IMR-90 (cell line): ENCODE measurements at places on chromosomes 16 and 17.

- DNase-seq: no peak
Measured at GRCh38 chr17:15912416-15912955, 32.4 kb upstream of the ADORA2B start.

DNA sequence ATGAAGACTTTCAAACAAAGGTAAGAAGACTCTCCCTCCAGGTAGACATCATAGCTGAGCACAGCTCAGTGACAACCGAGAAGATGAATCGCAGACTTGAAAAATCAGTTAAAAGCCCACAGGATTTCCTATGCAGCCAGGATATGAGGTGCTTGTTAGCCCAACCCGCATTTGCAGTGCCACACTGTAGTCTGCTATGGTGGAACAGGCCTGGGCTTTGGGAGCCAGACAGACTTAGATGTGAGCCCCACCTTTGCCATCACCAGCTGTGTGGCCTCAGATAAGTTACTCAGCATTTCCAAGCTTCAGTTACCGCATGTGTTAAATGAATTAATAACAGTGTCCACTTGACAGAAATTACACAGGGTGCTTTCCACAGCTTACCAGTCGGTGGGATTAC is 204.4 kb upstream of the HS3ST3A1 start:
- no peak for DNase-seq

- DNase-seq: no peak
Measured at GRCh38 chr16:21713549-21714368, 50.0 kb downstream of the OTOA start.

GRCh38 chr16:69781118-69781517 is 19.0 kb downstream of the WWP2 start:
- no peak for DNase-seq

DNA sequence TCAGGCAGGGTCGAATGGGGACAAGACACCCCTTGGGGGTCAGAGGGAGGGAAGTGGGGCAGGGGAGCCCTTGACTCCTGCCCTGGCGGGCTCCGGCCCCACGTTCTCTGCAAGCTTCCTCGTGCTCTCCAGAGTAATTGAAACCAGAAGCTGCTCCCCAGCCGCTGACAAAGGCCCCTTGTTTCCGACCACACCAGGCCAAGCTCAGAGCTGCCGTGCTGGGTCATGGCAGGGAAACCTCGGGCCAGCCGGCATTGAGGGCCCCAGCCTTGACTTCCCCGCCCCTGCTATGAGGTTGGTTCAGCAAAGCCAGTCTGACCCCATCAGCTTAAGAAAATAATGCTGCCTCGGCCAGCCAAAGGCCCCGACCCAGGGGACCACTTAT is 43.3 kb downstream of the TIMM22 start:
- no peak for DNase-seq

GRCh38 chr16:88007321-88007731 is 56.1 kb downstream of the BANP start:
- DNase-seq: no peak

- DNase-seq: no peak
Measured at GRCh38 chr17:2564877-2565276, 28.6 kb upstream of the PAFAH1B1 start.

DNA sequence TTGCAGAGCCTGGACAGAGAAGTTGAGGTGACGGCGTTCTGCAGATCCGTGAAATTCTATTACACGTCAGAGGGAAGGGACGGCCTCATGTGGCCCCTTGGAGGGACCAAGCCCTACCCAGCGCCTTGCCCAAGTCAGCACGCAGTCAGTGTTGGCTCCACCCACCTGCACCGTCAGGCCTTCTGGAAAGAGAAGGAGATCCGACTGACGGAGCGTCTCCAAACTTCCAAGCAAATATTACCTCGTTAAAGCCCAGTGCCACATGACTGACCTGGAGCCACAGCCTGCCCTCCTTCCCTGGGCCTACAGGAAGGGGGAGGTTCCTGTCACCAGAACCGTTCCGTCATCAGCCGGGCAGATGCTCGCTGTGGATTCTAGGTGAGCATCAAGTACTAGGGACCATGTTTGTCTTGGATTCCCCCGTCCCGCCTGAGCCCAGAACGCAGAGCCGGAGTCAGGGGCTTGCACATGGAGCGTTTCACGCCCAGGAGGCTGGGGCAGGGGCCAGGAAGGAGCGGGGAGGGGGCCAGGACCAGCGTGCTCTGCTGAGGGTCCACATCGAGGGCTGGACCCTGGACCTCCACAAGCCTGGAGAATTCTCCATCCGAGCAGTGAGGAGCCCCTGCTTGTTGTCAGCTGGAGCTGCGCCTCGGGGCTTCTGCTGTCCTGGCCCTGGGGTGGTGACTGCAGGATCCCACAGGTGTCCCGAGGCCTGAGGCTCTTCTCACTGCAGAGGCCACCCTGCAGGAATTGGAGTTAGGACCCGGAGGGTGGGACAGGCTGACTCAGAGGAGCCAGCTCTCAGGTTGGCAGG is 22.6 kb upstream of the METRNL start:
- no peak for DNase-seq

GRCh38 chr17:62641951-62642350 is 14.5 kb downstream of the MRC2 start:
- DNase-seq: no peak

- no peak for DNase-seq
Measured at GRCh38 chr17:42498828-42499227, 37.2 kb upstream of the NAGLU start.

- DNase-seq: no peak
Measured at GRCh38 chr17:57676543-57676942, 68.6 kb downstream of the CCDC182 start.

- DNase-seq: no peak
Measured at GRCh38 chr16:3863587-3863986, 16.9 kb downstream of the CREBBP start.

DNA sequence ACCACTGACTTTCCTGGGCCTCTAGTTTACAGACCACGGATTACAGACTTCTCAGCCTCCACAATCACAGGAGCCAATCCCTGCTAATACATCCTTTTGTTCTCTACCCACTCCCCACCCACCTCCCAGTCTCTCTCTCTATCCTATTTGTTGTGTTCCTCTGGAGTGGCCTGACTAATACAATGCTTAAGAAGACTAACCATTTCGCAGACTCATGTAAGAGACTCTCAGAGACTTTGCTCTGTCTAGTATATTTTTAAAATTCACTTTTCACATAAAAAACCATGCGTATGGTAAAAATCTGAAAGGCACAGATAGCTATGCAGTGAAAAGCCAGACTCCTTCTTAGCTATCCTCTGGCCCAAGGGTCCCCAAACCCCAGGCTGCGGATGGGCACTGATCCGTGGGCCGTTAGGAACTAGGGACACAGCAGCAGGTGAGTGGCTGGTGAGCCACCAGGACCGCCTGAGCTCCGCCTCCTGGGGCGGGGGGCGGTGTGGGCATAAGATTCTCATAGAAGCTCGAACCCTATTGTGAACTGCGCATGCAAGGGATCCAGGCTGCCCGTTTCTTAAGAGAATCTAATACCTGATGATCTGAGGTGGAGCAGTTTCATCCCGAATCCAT is 7.6 kb downstream of the PIK3R6 start:
- no peak for DNase-seq

DNA sequence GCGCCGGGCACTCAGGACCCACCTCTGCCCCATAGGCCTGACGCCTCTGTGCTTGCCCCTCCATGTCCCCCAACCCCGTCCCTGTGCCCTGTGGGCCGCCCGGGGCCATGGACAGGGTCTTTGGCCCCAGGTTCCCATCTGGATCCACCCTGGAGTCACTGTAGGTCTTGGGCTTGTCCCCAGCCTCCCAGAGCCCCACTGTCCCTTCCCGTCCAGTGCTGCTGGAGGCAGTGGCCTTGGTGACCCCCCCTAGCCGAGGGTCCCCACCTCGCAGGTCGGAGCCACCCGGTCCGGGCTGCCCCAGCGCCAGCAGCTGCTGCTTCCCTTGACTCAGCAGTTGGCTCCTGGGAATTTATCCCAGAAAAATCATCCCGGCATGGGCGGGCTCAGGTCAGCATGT is 49.3 kb downstream of the ZFPM1 start:
- DNase-seq: no peak

- no peak for DNase-seq
Measured at GRCh38 chr16:69934751-69935150, 16.4 kb upstream of the CLEC18A start.

DNA sequence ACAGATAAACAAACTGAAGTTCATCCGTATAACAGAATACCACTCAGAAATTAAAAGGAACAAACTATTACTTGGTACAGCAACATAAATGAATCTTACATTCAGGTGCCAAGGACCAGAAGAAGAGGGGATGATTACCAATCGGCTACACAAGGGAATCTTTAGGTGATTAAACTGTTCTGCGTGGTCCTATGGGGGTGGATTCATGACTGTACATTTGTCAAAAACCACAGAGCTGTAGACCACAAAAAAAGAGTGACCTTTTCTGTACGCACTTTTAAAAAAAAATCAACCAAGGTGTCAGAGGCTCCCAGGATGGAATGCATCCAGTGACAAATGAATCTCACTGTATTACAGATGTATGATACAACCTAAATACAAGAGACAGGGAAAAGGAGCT is 110.8 kb downstream of the CDYL2 start:
- peak; percentile 1 for DNase-seq

DNA sequence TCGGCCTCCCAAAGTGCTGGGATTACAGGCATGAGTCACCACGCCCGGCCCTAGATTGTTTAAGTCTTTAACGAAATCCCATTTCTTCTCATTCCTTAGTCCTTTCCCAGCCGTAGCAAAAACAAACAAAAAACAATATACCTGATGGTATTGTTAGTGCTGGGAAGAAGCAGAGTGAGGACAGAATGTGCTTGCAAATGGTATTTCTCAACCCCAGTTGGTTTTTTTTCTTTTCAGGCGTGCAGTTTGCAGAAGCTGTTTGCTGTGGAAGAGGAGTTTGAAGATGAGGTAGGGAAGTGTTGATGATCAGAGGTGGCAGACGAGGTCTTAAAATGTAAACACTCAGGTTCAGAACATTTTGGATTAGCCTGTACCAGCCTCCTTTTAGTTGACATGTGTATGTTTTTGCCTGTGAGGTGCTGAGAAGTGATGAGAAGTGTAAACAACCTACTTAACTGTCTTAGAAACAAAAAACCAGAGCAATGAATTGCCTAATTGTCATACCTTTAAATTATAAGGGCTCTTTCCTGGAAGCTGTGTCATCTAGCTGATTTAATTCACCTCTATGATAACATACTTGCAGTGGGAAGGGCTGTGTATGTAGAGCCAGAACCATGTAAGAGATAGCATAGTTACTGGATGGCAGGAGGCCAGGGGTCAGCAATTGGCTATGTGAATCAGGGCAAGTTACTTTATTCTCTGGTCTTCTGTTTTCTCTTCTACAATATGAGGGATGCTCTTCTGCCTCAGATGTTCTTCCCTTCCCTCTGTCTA is 3.4 kb downstream of the HROB start:
- DNase-seq: peak; percentile 71

DNA sequence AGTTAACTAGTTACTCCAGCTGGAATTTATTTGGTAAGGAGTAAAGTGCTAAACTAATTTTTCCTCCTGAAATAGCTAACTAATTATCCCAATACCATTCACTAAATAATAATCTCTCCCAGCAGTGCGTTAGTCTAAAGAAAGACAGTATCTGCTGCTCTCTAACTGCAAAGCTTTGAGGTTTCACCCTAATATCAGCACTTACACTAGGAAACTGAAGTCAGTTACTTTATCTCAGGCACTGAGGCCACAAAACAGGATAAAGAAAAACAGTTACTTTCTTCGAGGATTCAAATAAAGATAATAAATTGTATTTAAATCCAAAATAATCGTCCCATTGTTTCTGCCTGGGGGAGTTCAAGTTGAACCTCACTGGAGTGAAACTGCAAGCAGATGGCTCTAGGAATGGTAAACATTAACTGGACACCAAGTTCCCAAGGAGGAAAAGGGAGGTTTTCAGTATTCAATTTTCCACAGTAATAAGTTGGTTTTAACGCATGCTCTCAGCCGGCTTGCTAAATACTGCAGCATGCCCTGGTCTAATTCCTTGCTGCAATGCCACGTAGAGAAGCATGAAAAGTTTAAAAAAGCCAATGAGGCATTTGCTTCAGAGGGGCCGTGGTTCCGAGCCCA is 20.0 kb upstream of the FOXJ1 start:
- DNase-seq: no peak

DNA sequence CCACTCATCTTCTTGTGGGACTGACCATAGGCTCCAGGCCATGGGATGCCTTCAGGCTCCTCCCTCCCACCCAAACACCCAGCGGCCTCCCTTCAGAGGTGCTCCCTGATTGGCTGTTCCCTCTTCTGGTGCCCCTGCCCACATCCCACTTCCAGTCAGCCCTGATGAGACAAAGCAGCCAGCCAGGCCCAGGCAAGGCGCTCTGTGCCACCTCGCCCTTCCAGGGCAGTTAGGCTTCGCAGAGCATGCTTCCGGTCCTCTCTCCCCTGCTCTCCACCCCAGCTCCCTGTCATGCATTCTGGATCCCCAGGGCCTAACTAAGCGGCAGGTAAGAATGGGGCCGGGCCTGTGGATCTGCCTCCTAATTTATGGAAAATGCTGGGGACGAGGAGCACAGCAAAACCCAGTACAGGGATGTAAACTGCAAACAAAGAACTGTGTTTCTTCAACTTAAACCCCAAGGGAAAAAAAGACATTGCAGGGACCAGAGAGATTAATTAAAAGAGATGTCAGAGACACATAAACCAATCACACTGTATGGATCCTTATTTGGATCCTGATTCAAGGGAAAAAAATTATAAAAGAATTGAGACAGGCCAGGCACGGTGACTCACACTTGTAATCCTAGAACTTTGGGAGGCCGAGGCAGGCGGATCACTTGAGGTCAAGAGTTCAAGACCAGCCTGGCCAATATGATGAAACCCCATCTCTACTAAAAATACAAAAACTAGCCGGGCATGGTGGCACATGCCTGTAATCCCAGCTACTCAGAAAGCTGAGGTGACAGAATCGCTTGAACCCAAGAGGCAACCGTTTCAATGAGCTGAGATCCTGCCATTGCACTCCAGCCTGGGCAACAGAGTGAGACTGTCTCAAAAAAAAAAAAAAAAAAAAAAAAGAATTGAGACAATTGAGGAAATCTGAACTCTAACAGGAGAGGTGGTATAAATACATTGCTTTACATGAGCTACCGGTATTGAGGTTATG is 26.0 kb downstream of the ZDHHC7 start:
- peak; percentile 93 for DNase-seq

GRCh38 chr17:16940116-16940881 is 31.6 kb downstream of the TNFRSF13B start:
- DNase-seq: no peak

DNA sequence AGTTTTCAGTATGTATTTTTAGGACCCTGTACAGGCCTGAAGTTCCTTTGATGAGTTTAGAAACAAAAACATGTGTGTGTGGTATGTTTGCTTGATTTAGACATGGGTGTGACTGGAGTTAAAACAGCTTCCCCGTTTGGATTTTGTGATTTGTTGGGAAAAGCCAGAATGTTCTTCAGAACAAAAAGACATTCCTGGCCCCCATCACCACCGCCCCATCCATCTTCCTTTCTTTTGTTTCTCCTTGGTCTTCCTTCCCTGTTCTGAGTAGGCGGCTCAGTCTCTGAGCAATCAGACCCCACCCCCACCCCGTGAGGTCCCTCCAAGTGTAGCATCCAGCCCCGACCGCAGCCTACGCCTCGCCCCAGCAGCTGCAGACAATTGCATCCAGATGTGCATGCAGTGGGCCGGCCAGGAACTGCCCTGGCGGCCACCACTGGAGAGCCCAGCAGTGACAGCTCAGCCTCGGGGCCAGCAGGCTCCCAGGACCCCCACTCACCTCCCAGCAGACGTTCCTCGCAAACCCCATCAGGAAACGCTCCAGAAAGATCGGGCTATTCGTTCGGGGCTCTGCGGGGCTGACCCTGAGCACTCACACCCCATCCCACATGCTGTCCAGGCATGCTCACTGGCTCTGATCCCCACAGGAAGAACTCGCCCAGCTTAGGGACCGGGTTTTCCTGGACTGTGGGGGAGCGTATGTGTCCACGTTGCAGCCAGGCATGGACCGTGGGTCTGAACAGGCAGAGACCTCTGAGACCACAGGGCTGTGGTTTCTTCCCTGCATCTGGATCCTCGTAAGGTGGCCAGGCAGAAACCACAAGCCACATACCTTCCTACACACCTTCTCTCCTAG is 99.8 kb upstream of the CDH5 start:
- peak; percentile 90 for DNase-seq
